ENCODE measurements at places on chromosomes 16 and 17.

GRCh38 chr17:60468371-60468770 is 46.1 kb downstream of the CHCT1 start:
- DNase-seq, result peak; percentile 60

DNA sequence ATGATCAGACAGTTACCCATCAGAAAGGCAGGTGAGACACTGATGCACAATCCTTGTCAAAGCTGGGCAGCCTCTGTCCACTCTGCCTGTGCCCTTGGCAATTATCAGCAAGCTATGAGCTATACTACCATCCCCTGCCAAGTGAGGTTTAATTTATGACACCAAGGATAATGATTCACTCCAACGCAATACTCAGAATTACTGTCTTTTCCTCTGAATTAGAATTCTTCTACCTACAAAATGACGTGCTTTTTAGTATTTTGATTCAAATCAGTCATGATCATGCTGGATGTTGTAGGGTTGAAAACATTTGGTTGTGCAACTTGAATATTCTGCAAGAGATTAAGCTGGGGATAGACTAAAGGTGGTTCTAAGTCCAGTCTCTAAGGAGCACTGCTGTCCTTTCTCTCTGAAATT is 116.8 kb upstream of the SOX9 start:
- DNase-seq, result no peak

DNA sequence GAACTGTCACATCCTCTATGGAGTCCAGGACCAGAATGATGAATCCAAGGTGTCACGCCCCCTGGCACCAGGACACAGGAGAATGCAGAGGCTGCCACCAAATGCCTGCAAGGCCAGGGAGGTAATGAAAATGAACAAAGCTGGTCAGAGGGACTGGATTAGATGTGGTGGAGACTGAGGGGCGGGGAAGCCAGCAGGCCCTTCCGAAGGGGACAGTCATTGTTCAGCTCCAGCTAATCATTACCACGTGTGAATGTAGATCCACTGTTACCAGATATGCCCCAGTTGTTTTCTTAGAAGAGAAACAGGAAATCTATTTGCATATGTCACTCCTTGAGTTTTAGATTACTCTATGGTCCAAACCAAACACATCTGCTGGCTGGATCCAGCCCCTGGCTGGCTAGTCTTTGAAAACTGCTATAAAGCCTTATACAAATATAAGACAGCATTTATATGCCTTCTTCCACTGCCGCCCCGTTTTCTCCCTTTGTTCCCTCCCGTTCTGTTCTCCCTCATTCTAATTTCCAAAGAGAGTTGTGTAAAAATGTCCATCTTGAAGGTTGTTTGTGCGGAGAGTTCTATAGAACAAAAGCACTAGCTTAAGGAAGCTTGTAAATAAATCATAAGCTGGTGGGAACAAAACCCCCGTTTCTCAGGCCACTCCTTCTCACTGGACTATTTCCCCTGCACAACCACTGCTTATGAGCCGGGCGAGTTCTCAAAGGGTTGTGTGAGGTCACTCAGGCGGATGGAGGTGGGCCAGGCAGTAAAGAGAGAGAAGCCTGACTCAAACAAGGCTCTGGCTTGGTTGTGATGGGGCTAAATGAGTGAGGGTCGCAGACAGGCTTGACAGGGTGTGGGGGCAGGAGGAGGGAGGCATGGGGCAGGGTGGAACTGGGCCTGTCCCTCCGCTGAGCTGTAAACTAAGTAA is 14.2 kb downstream of the CRYM start:
- DNase-seq, result peak; percentile 74

DNA sequence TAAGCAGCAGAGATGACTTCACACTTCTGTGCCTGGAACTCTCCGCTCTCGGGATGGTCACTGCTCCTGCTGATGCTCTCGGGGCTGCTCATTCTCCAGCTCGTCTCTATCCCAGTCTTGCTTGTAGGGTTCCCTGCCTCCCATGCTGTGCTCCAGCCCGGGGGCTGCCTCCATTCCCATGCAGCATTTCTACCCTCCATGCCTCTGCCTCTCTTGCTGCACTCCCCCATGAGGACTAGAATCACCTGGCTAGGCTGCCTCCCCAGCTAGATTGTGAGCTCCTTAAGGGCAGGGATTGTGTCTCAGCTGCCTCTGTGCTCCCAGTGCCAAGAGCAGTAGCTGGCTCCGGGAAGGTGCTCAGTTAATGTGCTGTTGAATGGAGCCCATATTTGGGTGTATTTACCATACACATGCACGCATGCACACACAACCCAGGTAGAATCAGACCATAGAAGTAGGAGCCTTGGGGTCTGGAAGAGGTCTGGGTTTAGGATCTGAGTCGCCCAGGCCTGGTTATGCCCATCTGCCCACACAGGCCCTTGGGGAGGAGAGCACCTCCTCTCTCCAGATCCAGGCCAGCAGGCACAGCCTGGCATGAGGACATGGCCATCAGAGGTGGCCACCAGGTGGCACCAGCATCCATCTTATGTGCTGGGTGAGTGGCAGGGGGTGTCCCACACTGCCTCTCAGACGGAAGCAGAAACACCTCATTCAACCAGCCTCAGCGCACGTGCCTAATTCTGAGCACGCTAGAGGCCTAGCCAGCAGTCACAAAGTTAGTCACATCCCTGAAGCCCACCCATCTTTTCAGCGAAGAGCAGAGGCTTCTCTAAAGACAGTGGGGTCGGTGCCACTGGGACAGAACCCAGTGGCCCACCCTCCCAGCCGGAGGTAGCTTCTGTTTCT is 9.3 kb downstream of the GIT1 start:
- peak; percentile 81 for DNase-seq

All from fibroblast of skin of scalp (primary cell).